HAP-1 (cell line): ENCODE measurements at places on chromosomes 5 and 9.

DNA sequence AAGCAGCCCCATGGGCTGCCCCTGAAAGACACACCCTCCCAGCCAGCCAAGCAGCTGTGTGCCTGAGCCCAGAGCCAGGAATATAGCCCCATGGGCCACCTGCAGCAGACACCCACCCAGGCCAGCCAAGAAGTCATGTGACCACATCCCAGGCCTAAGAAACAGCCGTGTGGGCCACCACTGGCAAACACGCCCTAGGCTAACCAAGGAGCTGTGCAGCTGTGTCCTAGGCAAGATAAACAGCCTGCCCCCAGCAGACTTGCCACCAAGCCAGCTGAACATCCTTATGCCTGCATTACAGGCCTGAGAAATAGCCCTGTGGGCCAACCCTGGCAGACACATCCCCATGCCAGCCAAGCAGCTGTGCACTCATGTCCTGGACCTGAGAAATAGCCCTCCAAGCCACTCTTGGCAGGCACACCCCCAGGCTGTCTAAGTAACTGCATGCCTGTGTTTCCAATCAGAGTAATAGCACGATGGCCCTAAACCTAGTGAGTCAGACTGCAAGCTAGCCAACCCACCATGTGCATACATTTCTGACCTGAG lies 143.0 kb downstream of the ADAMTS6 start:
- no peak for DNase-seq

GRCh38 chr9:79769476-79770275 lies 197.9 kb downstream of the TLE4 start:
- DNase-seq = no peak

DNA sequence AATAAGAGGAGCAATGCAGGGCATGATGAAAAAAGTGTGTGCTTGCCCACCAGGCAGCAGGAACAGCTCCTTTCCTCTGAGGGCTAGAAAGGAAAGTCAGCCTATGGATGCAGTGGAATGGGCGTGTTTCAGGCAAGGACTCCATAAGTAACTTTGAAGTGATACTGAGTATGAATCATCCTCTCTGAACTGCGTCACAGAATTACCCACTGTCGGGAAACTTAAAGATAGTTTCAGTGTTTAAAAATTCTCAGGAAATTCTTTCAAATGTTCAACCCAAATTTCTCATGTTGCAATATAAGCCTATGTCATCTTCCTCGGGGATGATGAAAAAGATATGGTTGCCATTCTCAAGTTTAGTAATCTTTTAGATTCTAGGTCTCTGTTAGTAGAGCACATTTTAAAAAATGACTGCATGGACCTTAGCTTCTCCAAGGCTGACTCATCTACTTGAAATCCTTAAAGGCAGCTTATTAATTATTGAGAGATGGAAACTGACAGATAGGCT lies 27.7 kb downstream of the PTCD2 start:
- no peak for DNase-seq

- DNase-seq = no peak
Measured at GRCh38 chr5:127919818-127920217, 163.7 kb upstream of the SLC12A2 start.

DNA sequence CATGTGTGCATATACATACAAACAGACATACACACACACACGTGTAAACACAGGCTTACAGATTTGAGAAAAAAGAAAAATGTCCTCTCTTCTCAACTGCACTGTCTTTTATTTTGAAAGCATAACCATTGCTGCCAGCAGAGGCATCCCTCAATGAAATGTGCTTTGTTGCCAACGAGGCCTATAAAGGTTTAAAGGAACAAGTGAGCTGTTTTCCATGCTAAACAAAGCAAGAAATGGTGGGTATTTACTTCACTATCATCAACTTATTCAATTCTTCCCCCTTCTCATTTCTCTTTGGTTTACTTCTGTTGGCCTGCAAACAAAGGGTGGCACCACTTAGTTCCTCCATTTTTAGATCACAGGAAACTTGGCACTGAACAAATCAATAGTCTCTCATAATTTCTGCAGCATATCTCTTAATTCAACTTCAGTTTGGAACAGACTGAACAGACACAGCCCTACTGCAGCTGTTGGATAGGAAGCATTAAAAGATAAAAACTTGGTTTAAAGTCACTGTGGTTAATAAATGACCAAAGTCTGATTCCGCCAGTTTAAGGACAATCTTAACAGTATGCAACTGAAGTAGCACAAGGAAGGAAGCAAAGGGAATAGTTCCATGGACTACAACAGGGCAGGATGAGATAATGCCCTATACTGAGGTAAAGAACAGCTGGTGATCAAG lies 21.7 kb downstream of the TTC33 start:
- no peak for DNase-seq

GRCh38 chr9:79353856-79354520 lies 217.8 kb upstream of the TLE4 start:
- DNase-seq = no peak

DNA sequence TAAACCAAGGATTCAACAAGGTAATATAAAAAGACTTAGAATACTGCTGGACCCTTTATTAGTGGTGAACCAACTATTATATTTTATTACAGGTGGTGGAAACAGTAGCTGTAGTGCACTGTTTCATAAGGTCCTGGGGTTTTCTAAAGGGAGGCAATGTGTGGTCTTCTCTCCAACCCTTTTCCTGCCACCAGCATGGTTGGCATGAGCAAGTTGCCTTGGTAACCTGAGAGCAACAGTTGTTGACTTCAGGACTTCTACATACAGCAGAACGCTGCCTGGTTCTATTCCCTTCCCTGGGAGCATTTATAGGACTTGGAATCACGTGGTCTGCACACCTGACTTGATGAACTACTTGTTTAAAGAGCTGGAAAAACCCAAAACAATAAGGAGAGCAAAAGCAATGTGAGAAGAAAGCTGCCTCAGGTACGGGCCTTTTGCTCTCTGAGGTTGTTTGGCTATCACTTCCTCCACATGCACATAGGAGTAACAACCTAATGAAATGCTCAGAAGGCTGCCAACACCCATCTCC lies 81.1 kb upstream of the RAI14 start:
- no peak for DNase-seq

GRCh38 chr9:127122176-127123063 lies at the start of gene ANGPTL2:
Gene ANGPTL2 (minus strand): TSS chr9:127122635. CDS start chr9:127108731, 13,904 bp downstream.
- DNase-seq = no peak

DNA sequence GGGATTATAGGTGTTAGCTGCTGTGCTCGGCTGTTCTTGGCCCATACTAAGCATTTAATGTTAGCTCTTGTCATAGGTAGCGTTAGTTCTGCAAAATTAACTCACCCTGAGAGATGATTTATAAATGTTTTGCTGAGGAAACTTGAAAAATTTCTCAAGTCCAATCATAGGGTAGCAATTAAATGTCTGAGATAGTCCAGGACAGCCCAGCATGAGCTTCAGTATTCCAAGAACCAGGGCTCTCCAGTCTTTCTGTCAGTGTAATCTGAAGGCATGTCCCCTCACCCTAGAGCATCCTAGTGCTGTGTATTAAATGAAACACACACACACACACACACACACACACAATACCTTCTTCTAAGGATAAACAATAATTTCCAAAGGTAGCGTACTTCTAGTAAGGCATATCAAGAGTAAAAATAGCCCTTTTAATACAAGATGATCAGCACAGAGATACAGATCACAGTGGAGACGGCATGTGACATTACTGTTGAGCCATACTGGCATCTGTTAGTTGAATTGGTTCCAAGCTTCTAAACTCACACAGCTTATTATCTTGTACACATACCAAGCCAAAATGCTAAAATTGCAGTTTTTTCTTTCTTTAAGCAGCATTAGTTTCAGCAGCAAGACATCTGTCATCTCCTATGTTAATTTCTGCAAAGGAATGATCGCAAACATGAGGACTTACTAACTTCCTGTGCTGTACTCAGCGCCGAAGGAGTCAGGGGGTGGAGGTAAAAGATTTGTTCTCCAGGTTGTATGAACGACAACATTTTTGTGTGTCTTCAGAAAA lies 46.3 kb upstream of the JMY start:
- no peak for DNase-seq

- DNase-seq = no peak
Measured at GRCh38 chr9:80157561-80157983, 585.8 kb downstream of the TLE4 start.

DNA sequence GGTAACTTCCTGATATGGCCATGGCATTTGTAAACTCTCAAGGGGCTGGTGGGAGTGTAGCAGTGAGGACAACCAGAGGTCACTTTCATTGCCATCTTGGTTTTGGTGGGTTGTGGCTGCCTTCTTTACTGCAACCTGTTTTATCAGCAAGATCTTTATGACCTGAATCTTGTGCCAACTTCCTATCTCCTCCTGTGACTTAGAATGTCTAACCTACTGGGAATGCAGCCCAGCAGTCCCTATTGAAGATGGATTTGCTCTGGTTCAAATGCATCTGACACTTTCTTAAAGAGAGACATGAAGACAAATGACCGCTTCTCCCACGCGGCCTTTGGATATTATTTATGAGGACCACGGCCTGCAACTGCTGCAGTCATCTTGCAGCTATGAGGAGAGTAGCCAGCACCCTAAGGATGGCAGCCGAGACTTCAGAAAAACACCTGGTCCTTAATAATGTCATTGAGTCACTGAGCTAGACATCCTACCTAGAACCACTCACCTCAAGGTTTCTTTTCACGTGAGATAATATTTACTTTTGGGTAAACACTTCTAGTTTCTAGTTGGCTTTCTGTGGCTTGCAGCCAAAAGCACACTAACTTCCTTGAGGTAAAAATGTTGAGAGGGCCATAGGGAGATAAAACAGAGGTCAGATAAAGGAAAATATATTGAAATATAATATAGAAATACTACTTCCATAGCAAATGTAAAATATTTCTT lies 28.2 kb downstream of the CETN3 start:
- DNase-seq = no peak

GRCh38 chr5:114120166-114120565 lies 241.7 kb upstream of the KCNN2 start:
- DNase-seq = no peak

DNA sequence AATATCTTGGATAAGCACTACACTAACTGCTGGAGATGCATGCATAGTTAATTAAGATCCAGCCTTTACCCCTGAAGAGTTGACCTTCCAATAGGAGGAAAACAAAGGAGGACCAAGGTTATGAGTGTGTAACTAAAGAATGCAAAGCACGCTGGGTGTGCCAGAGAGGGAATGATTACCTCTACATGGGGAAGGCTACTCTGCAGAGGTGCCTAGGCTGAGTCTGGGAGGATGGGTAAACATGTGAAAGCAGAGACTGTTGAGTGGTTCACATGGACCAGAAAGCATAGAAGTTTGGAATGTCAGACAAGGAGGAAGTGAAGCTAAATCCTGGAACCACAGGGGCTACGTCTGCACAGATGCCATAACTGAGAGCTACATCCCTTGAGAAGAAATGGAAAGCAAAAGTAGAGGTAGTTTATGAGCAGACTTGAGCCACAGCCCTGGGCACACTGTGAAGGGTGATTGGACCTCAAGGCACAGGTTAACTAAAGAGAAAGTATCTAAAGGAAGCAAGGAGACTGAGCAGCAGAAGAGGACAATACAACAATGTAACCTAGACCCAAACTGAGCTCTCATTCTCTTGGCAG lies 176.2 kb downstream of the DENND1A start:
- DNase-seq = no peak

DNA sequence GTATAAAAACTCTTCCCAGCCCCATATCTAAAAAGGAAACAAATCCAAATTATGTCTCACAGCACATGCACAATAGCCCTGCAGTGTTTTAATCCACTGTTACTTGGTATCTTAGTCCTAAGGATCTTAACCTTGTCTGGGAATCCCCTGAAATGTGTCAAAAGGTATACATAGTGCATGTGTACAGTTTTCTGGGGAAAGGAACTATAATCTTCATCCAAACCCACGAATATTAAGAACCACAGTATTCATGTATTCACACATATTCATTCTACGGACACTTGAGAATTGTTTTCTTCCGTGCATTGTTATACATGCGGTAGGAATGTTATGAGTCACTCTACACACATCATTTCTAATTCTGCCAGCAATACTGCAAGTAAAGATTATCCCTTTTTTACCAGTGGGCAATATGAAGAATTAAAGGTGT lies 47.8 kb upstream of the SNX2 start:
- DNase-seq = no peak

GRCh38 chr5:54653956-54654614 lies 136.5 kb downstream of the SNX18 start:
- no peak for DNase-seq

GRCh38 chr5:136023958-136024541 lies 4.7 kb upstream of the TGFBI start:
- no peak for DNase-seq

- DNase-seq = no peak
Measured at GRCh38 chr9:108254236-108254635, 601.5 kb downstream of the ACTL7B start.

DNA sequence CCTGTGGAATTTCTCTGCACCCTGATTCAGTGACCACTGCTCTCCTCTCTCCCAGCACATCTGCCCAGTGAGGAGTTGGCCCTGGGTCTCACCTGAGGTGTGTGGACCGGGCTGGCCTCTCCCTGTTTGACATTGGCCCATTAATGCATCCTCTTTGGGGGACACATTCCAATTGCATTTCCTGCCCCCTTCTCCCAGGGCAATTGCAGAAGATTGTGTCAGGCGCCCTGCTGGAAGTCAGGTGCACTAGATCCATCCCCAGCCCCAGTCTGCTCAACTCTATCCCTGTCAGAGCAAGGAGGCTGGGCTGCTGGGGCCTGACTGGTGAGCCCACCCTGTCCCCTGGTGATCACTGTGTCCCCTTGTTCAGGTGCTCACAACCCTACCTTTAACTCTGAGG lies 84.5 kb downstream of the LMX1B start:
- no peak for DNase-seq

DNA sequence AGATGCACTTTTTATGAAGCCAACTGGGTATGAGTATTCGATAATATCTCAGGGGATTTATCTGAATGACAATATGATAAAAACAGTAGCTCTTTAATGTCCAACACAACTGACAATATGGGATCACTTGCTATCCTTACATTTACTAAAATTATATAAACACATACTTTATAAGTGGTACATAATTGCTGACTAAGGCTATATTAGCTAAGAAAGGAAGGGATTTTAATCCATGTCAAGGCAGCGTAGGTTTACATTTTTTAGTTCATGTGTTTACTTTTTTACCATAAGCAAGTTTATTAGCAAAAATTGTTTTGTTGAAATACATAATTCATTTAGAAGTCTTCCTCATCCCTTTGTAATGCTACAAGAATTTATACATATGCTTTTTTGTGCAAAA lies 796.2 kb downstream of the TLE1 start:
- DNase-seq = no peak

GRCh38 chr5:53406630-53407316 lies 73.7 kb upstream of the FST start:
- no peak for DNase-seq

- DNase-seq = no peak
Measured at GRCh38 chr9:121838746-121839669, 187.6 kb downstream of the DAB2IP start.

DNA sequence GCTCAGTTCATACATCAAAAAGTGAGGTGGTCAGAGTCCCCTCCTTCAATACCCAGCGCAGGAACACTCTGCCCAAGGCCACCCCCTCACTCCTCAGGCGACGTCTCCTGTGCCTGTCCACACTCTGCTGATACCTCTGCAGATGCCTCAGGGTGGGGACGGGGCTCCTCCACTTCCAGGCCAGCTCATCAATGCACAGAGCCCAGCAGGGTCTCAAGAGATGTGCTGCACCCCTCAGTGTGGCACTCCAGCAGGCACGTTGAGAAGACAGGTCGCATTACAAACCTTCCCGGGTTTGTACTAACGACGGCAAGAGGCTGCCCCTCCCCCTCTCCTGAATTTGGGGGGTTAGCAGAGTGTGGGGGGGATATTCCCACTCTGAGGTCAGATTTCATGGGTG lies 128.5 kb downstream of the ZNF354C start:
- no peak for DNase-seq

GRCh38 chr9:18638371-18639249 lies 164.7 kb downstream of the ADAMTSL1 start:
- no peak for DNase-seq

- DNase-seq = no peak
Measured at GRCh38 chr5:157740229-157740610, 3.3 kb upstream of the LSM11 start.
